ENCODE measurements at places on chromosomes 7 and 10.

DNA sequence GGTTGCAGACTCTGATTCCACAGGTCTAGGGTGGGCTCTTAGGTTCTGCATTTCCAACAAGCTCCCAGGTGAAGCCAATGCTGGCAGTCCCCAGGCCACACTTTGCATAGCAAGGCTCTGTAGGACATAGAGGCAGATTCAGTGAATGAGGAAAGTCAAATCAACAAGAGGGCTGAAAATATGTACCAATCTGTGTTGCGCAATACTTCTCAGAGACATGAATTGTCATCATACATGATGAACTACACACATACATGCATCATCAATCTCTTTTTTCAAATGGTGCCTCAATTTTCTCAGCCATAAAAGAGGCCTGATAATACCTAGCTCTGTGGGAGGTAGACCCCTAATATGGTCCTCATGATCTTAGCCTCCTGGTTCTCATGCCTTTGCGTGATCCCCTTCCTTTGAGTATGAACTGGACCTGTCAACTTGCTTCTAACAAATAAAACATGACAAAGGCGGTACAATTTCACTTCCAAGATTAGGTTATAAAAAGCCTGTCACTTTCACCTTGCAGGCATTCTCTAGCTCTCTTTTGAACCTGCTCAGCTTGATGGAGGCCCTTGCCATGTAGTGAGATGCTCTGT, 49.0 kb downstream of the PIK3CG start:
- no peak for DNase-seq

DNA sequence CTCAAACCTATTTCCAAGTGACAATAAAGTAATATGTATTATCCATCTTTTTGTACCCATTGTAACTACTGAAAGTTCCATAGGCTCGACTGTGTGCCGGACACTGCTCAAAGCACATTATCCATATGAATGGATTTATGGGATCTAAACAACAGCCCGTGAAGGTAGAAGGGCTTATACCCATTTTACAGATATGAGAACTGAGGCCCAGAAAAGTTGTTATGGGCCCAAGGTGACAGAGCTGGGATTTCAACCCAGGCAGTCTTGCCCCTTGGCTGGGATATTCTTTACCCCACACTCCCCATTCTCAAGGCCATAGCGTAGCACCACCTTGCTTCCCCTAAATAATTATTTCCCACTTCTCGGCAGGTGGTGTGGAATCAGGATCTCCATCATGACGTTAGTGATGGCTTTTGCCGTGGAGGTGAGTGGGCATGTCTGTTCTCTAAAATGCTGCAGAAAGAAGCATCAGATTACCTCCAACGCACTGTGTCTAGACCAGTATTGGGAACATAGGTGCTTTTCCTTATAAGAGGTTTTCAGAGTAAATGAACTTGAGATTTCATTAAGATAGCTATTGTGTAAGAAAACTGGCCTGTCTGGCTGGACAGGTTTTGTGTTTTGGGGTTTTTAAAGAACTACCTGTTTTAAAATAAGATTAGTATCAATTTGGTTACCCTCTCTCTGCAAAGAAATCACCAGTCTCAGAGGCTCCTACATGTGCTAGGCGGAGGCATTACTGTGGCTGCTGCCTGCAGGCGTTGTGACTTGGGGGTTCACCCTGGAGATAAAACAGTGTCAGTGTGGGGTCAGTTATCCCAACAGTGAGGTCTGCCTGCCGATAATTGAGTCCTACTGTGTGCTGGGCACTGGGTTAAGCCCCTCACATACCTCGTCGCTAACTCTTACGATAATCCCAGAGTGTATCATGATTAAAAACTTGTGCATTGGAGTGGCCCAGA, 85.1 kb upstream of the SDK1 start:
- DNase-seq: no peak

DNA sequence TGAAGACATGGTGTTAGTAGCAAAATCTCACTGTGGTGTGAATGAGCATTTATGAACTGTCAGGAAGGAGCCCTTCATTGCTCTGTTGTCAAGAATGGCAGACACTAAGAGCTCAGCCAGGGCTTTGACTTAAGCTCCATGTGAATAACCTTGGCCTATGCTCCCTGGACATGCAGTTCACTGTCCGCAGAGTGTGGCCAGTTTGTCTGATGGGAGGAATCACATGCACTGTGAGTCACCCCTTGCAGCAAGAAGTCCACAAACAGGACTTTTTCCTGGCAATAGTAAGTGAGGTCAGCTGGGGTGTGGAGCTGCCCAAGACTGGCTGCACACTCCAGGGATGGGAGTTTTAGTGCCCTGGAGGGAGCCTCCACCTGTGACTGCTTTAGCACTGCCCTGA, 49.5 kb downstream of the ZNF37A start:
- DNase-seq: no peak

DNA sequence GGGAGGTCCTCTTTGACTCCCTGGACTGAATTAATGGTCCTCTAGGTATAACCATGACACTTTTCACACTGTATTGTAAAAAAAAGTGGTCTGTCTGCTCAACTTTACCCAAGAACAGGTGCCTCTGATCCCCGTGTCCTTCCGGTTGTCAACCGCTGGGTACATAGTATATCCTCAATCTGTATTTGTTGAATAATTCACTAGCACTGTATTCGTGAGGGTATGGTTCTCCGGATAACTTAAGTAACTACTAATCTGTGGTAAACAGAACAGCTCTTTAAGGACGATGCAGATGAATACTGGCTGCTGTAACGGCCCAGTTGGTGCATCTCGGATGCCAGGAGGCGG, 472 bp upstream of the ADAM22 start:
- no peak for DNase-seq

- DNase-seq: no peak
Observed at GRCh38 chr10:77149001-77149400, 488.6 kb downstream of the KCNMA1 start.

DNA sequence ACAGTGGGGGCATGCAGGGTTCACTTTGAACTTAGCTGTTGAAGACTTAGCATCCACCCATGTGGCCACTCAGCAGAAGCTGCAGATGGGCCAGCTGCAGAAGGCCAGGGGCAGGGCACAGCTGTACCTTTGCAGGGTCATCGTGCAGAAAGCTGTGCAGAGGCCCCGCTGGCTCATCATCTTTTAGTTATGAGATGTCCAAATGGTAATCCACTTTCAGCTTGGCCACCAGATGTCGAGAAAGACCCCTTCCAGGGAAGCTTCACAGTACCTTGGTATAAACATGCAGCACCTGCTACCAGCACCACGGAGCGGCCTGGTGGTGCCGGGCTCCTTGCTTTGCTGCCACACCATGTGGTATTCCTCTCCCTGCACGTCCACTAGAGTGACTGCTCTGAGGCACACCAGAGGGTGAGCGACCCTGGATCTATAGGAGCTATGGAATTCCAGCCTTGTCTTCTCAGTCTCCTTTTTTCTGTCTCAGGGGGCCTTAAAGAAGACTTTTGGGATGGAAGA, 74.2 kb upstream of the LAMB4 start:
- no peak for DNase-seq

DNA sequence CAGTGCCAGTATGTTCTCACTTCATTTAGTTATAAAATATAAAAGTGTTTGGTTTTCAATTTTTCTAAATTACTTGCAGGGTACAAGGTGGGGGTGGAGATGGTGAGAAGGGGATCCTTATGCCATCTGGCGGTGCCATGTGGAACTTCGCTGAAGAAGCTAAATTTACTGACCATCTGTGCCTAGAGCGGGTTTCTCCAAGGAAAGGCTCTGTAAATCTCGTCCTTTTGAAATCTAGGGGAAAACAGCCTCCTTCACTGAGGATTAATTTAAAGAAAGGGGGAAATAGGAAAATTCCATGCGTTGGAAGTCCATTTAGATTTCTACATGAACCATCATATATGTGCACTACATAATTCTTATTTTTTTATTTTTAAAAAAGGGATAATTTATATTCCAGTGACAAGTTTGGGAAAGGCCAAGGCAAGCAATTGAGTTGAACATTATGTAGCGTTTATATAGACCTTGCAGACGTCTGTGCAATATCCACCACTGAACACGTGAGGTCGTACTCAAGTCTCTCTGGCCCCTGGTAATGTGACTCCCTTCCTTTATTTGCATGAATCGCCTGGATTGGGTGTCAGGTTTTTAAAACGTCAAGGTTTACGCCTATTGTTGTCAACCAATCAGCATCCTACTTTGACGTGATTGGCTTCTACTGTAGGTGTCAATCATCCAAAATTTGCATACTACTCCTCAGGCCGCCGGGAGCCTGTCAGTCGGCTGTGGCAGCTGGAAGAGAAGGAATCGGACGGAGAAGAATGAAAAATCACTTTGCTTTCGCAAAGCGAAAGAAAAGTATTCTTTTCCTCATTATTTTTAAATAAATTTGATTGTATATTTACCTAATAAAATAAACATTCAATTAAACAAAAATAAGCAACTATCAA, 297.1 kb upstream of the NFE2L3 start:
- DNase-seq: peak; percentile 100

DNA sequence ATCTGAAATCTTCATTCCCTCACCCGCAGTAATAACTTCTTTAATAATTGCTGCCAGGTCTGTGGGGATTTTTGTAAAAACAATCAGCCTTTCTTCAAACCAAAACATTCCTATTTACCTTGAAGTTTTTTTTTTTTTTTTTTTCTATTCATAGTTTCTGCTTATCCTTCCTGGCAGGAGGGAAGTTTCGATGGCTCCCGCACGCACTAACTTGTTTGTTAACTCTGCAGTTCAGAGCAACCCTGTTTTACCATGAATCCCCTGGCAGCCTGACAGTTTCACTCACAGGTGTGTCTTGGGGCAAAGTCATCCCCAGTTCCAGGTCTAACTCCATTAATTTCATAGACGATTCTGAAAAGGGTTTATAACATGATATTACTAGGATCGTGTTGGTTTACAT, 149.3 kb downstream of the KLF6 start:
- DNase-seq: no peak

DNA sequence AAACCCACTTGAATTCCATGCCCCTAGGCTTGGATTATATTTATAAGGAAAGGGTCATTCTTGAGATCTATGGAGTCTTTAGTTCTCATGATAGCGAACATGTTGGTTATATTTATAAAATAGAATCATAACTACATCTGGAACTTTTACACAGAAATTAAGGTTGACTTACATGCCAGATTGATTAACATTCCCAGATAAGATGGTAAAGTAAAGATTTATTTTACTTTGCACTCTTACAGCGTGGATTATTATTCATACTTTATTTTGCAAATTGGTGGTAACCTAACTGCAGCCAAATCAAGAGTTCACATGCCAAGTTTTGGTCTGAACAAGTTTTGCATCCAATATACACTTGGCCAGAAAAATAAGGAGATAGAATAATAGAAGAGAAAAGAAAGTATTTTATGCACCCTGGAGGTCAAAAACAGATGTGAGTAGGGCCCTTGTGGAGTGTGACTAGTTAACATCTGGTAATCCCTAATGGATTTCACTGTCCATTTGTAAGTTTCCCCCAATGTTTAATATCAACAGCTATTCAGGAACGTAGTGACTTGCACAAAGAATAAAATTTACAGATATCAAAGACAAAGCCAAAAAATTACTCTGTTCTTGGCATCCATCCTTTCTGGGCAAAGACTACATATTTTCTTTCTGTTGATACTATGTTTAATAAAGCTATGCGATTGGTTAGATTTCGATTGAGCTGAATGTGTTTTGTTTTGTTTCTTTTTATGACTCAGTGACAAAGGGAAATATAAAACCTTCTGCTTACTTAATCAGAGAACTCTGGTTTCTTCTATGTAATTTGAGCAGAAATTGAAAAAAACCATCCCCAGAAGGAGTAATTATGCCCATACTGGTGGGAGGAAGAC, 10.1 kb upstream of the TMEM26 start:
- no peak for DNase-seq

DNA sequence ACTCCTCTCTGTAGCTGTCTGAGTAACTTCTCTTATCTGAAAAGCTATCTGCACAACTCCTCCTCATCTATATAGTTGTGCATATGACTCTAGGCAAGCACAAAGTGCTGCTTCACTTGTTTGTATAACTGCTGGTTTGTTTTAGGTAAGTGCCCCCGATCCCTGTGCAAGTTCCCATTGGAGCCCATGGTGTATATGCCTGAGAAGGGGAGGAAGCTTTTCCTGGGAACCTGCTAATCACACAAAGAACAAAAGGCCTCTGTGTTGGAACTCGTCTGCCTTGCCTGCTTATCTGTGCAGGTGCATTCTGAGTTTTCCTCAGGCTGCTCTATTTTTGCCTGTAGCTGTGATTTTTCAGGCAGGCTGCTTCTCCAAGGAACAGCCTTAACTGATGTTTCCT, 23.2 kb upstream of the PHF14 start:
- DNase-seq: no peak

GRCh38 chr10:117609095-117609795, 66.7 kb downstream of the EMX2 start:
- DNase-seq: no peak

DNA sequence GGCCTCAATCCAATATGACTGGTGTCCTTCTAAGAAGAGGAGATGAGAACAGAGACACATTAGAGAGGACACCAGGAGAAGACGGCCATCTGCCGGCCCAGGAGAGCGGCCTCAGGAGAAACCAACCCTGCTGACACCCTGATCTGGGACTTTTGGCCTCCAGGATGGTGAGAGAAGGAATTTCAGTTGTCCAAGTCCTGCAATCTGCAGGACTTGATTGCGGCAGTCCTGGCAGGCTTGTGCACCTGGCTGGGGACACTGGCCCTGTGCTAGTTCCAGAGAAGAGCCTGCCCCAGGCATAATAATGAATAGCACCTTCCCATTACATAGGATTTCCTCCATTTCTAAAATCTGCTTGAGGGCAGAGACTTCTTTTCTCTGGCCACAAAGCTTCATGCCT, 409.9 kb upstream of the SHH start:
- DNase-seq: no peak

- no peak for DNase-seq
Observed at GRCh38 chr7:26397796-26398426, 106.2 kb downstream of the SNX10 start.

- DNase-seq: no peak
Observed at GRCh38 chr10:69359594-69359993, 57.1 kb downstream of the TACR2 start.

DNA sequence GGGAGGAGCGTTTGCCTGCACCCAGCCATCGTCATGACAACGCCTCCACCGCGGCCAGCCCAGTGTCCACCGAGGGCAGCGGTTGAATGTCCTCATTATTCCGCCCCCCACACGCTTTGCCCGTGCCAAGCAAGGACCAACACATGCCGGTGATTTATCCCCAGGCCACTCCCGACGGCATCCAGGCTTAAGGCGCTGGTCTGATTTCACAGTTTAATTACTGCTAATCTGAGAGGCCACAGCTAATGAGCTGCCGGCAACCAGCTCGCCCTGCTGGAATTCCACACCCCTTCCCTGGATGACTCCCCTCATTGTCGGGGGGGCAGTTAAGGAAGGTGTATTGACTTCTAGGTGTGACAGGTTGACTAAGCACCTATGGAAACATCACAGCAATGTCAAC, 432.3 kb downstream of the DNAJB6 start:
- DNase-seq: peak; percentile 60

GRCh38 chr10:10927608-10928007, 90.1 kb upstream of the CELF2 start:
- DNase-seq: no peak
